ENCODE measurements at places on chromosomes 6 and 20.
A peak's percentile ranks its signal among the peaks of the same experiment; 100 is the strongest.

- no peak for DNase-seq
These were observed 267.9 kb downstream of the DLL1 start for GRCh38 chr6:170022827-170023619.

DNA sequence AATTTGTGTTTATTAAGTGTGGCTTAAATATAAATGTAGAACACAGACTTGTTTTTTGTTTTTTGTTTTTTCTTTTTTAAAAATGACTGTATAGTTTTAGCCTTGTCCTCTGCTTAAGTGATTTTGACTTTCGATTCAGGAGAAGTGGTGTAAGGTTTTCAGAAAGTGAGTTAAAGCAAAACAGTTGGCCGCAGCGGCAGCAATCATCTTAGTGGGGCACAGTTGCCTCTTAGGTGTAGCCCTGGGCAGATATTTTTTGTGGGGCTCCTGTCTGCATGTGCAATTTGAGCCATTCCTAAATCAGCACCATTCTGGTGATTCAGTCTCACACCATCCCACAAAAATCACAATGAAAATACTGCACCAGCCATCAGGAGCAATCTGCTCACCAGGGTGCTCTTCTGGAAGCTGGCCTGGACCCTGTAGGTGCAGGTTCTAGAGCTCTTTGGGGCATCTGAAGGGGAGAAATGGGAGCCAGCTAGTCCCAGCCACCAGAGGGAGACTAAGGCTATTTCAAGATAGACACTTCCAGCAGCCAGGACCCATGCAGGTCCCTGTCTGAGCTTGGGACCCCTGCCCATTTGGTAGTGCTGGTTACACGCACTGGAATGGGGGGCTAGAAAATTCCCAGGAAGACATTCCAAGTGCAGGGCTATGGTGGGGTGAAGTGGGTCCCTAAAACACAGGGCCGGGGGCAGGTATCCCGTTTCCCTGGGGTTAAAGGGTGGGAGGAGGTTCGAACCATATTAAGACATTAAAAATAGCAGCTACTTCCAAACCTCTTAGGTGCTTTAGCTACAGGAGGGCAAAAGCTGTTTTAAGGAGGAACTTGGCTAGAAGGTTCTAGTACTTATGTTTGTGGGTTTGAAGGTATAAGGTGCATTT, 156.6 kb downstream of the NFATC2 start:
- DNase-seq = no peak

- DNase-seq = no peak
These were observed 145.8 kb upstream of the SNX9 start for GRCh38 chr6:157677235-157677634.

DNA sequence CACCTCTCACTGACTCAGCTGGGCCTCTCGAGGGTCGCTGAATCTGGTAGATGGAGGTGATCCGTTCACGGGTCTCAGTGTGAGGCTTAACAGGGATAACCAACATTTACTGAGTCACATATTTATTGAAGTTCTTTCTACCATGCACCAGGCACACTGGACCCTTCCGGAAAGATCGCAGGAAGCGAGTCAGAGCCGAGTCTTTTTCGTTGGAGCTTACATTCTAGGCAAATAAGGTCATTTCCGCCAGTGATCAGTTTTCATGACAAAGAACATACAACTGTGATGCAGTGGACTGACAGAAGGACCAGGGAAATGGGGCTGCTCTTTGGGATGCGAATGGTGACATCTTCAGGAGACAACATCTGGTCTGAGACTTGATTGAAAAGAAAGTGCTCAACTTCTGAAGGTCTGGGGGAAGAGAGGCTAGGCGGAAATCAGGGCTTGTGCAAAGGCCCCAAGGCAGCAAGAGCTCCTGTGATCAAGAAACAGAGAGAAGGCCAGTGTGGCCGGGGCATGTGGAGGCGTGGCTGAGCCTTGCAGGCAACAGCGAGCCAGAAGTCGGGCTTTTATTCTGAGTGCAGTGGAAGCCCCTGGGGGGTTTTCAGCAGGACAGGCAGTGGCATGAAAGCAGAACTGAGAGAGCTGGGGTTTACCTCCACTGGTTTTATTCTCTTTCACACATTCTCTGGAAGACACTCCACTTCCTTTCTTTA, 56.7 kb downstream of the APCDD1L start:
- no peak for DNase-seq

- no peak for DNase-seq
These were observed 30.3 kb downstream of the KIF13A start for GRCh38 chr6:17957086-17957485.

DNA sequence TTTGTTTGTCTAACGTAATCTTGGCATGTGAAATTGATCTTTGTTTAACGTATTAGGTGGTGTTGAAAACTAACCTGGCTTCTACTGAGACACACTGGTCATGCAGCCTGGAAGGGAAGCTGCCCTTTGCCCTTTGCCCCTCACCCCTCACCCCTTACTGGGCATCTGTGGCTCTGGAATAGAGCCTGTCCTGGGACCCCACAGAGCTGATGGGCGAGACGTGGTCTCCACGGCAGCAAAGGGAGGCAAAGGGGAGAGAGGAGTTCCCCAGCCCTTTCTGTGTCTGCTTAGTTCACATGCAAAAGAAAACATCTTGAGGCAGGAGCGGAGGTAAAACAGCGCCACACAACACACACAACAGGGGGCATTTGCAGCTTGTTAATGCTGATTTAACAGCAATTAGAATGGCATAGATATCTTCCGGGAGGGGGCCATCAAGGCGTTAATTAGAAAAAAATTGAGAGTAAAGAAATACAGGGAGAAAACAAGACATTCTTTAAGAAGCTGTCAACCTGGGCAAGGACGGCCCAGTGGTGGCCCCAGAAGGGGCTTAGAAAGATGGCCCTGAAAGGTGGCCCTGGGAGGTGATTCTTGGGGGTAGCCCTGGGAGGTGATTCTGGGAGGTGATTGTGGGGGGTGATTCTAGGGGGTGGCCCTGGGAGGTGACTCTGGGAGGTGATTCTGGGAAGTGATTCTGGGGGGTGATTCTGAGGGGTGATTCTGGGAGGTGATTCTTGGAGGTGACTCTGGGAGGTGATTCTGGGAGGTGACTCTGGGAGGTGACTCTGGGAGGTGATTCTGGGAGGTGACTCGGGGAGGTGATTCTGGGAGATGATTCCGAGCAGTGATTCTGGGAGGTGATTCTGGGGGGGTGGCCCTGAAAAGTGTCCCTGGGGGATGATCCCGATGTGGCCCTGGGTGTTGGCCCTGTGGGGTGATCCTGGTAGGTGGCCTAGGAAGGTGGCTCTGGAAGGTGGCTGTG, 44.5 kb upstream of the DACT2 start:
- DNase-seq = no peak

- DNase-seq = no peak
These were observed 60.9 kb downstream of the PLCB4 start for GRCh38 chr20:9129756-9130155.

DNA sequence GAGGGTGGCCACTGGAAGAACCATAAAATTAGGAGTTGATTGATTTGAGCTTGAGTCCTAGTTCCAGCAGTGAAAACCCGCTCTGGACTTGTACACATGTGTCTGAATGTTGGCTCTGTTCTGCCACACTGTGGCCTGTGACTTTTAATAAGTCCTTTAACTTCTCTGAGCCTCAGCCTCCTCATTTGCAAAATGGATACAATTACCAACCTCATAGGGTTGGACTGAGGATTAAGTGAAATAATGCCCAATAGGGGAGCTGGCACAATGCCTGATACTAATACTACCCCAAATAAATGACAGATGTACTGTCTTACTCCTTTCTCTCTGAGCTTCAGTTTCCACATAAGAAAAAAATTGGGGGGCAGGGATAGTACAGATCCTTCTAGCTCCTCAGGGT, 92.6 kb upstream of the RIPOR2 start:
- no peak for DNase-seq

DNA sequence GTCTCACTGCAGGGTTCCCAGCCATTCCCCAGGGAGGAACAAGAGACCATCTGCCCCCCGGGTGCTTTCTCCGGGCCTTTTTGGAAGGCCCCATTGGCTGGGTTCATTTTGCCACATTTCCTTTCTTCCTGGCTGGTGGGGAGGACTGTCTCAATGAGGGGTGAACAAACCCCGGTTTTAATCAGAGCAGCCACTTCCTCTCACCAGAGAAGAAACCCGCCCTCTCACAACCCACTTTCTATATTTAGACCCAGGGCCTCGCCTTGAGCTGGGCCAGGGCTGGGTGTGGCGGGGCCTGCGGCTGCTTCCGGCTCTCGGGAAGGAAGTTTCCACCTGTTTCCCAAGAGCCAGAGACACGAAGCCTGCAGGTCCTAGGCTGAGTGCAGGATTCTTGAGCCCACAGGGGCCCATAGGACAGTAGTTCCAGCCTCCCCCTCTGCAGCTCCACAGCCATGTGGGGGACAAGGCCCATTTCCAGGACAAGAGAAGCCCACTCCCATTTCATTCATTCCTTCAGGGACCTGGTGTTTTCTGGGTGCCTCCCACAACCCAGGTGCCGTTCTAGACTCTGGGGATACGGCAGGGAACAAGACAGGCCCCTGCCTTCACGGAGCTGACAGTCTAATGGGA, 41.8 kb downstream of the RBM38 start:
- DNase-seq = peak; percentile 41

GRCh38 chr6:40963019-40963418, 76.0 kb downstream of the UNC5CL start:
- no peak for DNase-seq

- DNase-seq = no peak
These were observed 153.5 kb upstream of the MLN start for GRCh38 chr6:33957131-33957891.

- no peak for DNase-seq
These were observed 156.8 kb upstream of the GRIK2 start for GRCh38 chr6:101236709-101237108.

GRCh38 chr6:54621285-54621684, 225.3 kb upstream of the FAM83B start:
- no peak for DNase-seq

DNA sequence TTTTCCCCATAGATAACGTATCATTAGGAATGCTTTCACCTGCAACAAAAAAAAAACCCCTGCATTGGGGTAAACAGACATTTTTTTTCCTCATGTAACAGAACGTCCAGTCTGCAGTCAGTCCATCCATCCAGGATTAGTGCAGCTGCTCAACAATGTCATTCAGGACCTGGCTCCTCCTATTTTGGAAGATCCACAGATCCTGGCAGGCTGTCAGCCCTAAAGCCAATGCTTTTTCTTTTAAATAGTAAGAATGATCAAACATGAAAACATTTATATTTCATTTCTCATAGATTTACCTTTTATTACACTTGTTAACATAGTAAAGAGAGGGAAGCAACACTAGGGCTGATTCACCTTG, 116.5 kb upstream of the CCDC28A start:
- no peak for DNase-seq

DNA sequence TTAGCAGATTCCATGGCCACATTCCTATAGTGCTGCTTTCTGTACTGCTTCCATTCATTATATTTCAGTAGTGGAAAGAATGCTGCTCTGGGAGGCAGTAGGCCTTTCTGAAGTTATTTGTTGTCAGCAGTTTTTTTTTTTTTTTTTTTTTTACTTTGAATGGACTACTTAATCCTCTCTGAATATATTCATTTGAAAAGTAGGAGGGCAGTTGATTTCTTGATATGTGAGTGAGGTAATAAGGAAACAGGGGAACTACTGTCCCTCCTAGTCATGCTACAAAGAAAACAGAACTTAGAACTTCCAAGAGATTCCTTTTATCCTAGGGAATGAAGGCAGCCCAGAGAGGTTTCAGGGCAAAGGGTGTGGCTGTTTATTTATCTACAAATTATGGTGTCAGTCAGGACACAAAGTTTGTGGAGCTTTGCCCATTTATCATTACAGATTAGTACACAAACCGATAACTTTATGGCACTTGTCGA, 155.9 kb downstream of the JARID2 start:
- no peak for DNase-seq

- DNase-seq = no peak
These were observed 17.4 kb upstream of the RAB32 start for GRCh38 chr6:146526192-146526591.

DNA sequence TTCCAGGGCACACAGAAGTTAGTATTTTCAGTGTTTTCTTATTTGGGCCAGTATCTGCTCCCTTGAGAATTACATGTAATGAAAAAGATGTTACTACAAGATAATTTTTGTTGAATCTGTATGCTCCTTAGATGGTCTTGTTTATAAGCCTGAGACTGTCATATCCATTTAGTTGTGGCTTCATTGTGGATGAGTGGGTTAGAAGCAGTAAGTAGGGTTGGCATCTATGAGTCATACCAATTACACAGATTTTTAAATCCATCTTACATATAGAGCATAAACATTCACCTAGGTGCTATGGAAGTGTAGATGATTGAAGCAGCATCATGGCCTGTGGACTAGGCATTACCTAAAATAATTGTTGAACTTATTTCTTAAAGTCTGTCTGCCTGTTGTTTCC, 13.5 kb upstream of the BAG2 start:
- DNase-seq = no peak

DNA sequence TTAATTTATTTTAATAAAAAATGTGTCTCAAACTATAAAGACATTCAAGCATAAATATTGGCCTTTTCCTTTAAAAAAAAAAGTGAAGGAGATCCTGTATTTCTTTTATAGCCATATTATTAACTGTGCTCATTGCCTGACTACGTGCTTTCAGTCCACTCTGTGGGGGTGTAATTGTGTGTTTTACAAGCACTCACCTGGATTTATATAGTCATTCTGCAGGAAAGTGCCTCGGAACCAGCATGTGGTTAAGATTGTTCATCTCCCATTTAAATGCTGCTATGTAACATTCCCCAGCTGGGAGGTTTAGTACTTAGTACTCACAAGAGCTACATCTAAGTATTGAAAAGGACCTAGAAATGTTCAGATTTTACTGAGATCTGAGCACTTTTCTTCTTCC, 47.9 kb upstream of the SLC22A16 start:
- no peak for DNase-seq

- DNase-seq = no peak
These were observed 93.7 kb downstream of the MYO6 start for GRCh38 chr6:75842732-75843131.

DNA sequence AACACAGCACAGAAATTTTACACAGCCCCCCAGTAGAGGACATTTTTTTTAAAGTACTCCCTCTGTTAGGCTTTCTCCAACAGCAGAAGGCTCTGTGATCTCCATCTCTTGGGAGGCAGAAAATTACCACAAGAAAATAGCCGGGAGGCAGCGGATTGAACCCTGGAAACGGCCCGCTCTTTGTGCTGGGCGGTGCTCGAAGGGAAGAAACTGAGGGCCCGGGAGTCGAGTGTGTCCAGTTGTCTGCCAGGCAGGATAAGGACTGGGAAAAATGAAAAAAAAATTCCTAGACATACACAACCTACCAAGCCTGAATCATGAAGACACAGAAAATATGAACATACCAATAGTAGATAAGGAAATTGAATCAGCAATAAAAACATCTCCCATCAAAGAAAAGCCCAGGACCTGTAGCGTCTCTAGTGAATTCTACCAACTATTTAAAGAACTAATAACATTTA, 31.5 kb downstream of the POM121L2 start:
- no peak for DNase-seq

GRCh38 chr6:12232821-12233220, 57.3 kb upstream of the EDN1 start:
- no peak for DNase-seq

GRCh38 chr6:79922018-79922417, 25.3 kb downstream of the ELOVL4 start:
- DNase-seq = no peak
